ENCODE measurements at places on chromosomes 12 and 14.

GRCh38 chr14:77654001-77654441, 37.6 kb upstream of the SPTLC2 start:
- DNase-seq: no peak

GRCh38 chr12:98280621-98281020, 234.8 kb upstream of the TMPO start:
- DNase-seq: no peak

DNA sequence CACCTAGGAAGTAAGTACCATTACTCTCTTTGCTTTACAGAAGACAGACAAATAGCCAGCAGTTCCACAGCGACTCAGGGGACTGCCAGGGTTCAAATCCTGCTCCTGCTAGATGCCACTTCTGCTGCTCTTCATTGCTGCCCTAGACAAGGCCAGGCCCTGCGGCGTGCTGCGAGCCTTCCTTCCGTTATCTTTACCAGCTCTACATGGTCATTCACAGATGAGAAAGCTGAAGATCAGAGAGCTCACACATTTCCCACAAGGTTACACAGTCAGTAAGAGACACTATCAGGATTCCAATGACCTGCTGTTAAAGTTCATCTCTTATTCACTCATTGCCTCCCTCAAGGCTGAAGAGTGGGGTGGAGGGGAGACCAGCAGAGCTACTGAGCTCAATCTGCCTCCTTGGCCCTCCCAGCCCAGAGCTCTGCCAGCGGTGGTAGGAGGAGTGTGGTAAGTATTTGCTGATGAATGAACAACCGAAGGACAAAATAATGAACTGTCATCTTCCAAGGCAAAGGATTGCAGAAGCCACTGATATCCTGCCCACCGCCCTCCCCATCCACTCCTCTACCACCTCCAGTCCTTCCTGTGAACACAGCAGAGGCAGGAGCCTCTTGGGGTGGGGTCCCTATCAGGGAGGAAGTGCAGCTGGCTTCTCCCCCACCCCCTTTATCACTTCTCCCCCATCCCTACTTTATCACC, 14.6 kb upstream of the HDAC7 start:
- no peak for DNase-seq

DNA sequence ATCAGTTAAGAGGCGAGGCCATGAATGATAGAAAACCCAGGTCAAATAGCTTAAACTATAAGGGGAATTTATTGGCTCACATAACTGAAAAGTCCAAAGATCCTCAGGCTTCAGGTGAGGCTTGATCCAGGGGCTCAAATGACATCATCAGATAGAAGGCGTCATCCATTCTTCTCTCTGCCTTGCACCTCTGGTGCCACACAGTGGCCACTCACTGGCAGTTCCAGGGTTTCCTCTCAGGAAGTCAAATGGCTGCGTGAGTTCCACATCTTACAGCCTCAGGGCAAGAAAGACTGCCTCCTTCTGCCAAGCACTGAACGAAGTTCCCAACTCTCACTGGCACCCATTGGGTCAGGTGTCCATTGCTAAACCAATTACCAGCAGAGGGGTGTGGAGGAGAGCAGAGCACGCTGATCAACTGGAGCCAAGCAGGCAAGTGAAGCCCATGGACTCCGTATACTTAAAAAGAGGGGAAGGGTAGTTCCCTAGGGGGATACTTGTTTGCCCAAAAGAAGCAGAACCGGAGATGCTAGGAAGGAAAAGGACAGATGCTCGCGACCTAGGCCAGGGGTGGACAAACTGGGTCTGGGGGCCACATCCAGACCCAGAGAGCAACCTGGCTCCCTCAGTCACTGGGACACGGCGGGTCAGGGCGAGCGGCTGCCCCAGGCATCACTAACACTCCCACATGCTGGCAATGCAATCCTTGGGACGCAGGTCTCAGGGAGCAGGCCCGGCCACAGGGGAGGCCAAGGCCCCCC, 69.3 kb downstream of the SERPINA3 start:
- DNase-seq: no peak

DNA sequence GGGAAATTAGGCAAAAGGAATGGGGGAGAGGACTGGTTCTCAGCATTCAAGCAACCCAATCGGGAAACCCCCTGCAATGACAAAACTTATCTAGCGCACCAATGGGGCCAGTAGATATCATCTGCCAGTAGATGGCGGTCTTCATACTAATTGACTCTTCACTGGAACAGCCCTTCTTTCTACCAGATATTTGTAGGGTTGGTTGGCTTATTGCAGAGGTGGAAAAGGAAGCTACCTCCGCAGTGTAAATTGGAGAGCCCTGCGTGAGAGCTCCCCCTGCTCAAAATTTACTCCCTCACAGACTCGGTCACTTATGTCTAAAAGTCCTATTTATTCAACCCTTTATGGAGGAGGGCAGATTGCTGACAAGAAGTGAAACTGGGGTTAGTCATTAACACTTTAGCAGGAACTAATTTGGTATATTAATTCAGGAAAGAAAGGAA, 166.1 kb upstream of the CCND2 start:
- DNase-seq: peak; percentile 31

- DNase-seq: no peak
These were observed 45.0 kb downstream of the KCNA5 start for GRCh38 chr12:5088586-5089264.

All from T-helper 17 cell (primary cell).